ENCODE measurements at places on chromosomes 2 and 18.

GRCh38 chr2:203659331-203660049 lies 46.9 kb upstream of the CD28 start:
- DNase-seq: no peak

DNA sequence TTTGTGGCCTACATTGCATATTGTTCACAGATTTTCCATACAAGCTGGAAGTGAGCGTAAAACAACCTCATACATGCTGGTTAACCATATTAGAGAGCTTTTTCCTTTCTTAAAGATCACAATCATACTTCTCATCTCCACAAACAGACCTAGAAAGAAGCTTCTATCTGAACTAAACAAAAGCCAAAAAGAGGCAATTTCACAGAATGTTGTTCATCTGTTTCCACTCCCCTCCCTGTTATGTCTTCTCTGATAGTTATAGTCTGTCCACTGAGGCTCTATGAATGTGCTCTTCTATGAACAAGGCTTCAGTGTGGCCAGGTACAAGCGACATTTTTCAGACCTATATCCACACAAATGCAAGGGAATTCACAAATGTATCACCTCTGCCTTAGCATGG lies 63.4 kb downstream of the LDAH start:
- DNase-seq: no peak

DNA sequence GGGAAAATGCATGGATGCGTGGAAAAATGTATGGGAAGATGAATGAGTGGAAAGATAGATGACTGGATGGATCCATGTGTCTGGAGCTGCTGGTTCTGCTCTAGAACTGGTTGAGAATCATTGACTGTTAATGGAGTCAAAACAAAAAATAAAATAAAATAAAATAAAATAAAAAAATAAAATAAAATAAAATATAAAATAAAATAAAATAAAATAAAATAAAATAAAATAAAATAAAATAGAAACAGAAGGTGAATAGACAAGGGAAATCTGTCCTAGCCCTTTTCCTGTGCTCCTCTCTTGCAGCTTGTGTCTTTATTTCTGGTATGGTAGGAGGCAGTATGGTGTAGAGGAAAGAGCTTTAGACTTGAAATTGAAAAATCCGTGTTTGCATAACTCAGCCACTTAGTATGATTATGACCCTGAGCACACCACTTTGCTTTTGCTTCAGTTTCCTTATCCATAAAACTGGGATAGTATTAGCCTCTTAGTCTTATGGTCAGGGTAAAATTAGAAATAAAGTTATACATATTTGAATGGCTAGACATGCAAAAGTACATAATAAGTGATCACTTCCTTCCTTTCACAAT lies 51.0 kb downstream of the PSD4 start:
- no peak for DNase-seq

- no peak for DNase-seq
Measured at GRCh38 chr2:122710049-122710448, 954.6 kb downstream of the TSN start.

Data from right renal cortex interstitium (tissue), 3 donors.